Panc1 (cell line): ENCODE measurements at places on chromosomes 2 and 18. TPM values are rescaled to one million over a fixed set of nuclear protein-coding genes. Genes with fewer than 3 reads are reported as not detected.

KCNG2 gene
- total RNA-seq = not detected

SLC25A12 gene
- 17.8 TPM for total RNA-seq

DNA sequence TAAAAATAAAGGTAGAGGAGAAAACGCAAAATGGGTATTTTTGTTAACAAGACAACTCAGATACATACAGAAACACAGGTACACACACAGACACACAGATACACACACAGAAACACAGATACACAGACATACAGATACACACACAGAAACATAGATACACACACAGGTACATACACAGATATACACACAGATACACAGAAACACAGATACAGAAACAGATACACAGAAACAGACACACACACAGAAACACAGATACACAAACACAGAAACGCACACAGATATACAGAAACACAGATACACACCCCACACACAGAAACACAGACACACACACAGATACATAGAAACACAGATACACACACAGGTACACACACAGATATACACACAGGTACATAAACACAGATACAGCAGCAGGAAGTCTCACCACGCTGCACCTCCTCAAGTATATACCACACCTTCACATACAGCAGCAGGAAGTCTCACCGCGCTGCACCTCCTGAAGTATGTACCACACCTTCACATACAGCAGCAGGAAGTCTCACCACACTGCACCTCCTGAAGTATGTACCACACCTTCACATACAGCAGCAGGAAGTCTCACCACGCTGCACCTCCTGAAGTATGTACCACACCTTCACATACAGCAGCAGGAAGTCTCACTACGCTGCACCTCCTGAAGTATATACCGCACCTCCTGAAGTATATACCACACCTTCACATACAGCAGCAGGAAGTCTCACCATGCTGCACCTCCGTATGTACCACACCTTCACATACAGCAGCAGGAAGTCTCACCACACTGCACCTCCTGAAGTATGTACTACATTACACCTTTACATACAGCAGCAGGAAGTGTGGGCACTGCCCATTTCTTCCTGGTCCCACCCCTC, 250.5 kb downstream of the HDAC4 start:
- no peak for DNase-seq
- no peaks in the 10 kb centered on the region for H3K27me3 ChIP-seq
- H3K27ac ChIP-seq = no peak overlapping the region
- H3K36me3 ChIP-seq = no peaks in the 10 kb centered on the region; the same call in 1 of the 2 replicates
- no peak overlapping the region for H3K4me3 ChIP-seq
- no peaks in the 10 kb centered on the region for H3K4me1 ChIP-seq

DNA sequence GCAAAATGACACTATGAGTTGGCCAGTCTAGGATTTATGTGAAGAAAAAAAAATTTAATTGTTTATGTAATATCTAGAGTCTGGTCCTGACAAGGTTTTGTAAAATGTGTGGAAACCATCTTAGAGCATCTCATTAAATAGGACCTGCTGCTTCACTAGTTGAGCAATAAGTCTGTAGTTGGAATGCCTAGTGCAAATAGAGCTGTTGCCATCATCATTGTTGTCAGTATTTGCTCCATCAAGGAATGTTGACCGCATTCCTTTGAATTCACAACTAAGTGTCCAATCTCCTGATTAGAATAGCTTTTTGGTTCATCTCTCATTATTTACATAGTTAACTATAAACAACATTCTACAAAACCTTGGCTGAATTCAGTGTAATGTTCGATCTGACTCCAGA, 32.2 kb upstream of the RPE start:
- H3K4me1 ChIP-seq = no peaks in the 10 kb centered on the region
- peaks cover 3% of the 10 kb centered on the region for H3K27me3 ChIP-seq
- H3K27ac ChIP-seq = no peak overlapping the region
- DNase-seq = no peak
- H3K4me3 ChIP-seq = no peak overlapping the region
